ENCODE measurements at places on chromosomes 2 and 18.

DNA sequence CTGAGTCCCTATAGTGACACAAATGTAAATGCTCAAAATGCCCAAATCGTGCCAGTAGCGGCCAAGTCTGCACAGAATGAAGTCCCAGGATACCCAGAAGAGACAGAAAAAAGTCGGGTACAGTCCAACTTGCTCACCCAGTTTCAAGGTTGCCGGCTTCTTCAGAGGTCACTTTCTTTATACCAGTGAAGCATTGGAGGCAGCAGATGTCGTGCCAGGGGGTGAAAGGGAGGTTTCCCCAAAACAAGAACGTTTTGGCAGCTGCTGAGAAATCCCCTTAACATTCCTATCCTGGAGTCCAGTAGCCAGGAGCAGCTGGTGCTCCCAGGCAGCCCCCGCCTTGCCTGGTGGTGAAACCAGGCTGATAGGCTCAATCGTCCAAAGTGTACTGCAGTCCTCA is 58.1 kb upstream of the MCFD2 start:
- no peak for DNase-seq

DNA sequence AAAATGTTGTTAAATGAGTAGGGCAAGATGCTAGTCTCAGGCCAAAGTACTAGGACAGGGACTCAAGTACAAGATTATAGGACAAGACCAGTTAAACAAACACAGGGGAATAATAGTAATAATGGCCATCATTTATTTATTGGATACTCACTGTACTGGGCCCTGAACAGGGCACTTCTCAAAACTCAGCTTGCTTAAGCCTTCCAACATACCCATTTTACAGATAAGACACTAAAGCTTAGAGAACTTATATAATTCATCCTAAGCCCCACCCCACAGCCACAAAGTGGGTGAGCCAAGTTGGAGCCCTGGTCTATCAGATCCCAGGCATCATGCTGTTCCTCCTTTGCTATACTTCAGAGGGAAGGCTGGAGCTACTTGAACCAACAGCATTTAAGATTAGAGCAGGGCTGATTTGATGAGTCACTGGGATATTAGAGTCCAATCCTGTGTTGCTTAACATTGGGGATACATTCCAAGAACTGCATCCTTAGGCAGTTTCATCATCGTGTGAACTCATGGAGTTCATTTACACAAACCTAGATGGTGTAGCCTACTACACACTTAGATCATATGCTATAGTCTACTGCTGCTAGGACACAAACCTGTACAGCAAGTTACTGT is 153.6 kb downstream of the MTCL1 start:
- no peak for DNase-seq

GRCh38 chr2:22406625-22407024 is 978.4 kb upstream of the KLHL29 start:
- DNase-seq: no peak

DNA sequence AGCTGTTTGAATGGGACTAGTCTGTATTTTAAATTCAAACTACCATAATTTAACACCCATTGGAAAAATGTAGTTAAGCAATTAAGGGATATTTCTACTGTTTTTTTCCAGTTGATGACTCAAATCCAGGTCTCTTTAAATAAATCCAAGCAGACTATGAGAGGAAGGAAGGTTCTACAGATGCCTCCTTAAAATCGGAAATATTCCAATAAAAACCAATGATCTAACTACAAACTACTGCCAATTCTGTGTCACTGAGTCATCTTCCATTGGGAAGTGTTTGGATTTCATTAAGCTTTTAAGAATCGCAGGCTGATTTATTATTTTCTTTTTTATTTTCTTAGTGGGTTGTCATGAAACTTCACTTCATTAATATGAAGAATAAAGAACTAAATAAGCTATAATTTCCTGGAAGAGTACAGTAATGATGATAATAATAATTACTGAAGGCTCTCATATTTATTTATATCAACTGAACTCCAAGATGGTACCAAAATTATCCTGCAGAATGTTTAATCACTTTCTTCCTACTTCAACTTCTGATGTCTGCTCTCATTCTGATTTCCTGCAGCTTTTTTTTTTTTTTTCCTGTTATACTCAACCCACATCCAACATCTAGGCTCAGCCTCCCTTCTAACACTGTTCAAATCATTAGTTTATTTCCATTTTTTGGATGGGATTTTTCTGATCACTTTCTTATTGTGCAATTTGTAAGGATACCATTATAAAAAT is 166.3 kb upstream of the FN1 start:
- DNase-seq: no peak

DNA sequence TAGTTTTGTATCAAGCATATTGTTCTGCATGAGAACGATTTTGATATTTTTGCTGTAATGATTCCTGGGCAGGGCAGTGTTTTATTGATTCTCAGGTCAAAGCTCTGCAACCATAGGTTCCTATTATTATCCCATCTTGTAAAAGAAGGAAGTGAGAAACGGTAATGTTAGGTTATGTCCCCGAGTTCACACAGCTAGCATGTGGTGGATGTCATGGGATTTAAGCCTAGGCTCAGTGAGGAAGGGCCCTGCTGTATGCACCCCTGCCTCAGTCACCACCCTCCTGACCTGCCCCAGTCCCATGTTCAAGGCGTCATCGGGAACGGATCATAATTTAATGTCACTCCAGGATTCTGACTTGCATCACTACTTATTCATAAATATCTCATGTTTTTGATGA is 10.7 kb downstream of the ACP1 start:
- no peak for DNase-seq

DNA sequence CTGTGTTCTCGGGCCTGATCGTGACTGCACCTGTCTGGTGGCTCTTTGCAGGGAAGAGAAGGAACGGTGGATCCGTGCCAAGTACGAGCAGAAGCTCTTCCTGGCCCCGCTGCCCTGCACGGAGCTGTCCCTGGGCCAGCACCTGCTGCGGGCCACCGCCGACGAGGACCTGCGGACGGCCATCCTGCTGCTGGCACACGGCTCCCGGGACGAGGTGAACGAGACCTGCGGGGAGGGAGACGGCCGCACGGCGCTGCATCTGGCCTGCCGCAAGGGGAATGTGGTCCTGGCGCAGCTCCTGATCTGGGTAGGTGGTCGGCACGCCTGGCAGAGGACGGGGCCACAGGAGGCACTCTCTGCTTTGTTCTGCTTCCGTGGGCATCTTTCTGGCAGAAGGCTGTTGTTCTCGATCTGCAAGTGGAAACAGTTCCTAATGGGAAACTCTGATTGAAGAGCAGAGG is 48.0 kb downstream of the GBX2 start:
- DNase-seq: no peak

DNA sequence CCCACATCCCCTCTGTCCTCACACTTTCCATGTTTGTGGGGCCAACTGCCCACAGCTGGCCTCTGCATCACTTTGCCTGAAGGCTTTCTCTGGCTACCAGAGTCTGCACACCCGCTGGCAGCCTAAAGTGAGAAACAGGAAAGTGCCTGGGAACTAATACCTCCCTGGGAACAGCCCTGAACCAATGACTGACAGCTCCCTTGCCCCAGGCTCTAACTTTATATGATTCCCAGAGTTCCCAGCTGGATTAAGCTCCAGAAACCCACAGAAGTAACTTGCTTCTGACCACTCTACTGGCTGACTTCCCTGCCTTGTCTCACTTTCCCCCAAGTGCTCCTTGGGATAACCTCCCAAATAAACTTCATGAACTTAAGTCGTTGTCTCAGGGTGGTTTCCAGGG is 159.6 kb upstream of the LMAN1 start:
- no peak for DNase-seq

DNA sequence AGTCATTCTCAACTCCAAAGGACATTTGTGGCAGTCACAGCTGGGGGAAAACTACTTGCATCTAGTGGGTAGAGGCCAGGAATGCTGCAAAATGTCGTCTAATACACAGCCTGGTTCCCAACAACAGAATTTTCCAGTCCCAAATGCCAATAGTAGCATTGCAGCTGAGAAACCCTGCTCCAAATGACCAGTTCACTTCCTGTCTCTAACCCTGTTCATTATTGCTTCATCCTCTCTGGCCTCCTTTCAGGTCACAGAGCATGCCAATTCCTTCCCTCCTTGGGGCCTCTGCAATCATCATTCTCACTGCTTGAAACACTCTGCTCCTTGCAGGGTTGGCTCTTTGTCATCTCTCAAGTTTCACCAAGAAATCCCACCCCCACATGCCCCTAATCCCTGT is 139.1 kb downstream of the IRS1 start:
- DNase-seq: no peak

- DNase-seq: no peak
Observed at GRCh38 chr2:240570531-240571313, 2.4 kb downstream of the RNPEPL1 start.

GRCh38 chr18:37138456-37138855 is 309.5 kb downstream of the KIAA1328 start:
- DNase-seq: no peak

GRCh38 chr2:857081-857480 is 93.6 kb upstream of the SNTG2 start:
- DNase-seq: no peak

DNA sequence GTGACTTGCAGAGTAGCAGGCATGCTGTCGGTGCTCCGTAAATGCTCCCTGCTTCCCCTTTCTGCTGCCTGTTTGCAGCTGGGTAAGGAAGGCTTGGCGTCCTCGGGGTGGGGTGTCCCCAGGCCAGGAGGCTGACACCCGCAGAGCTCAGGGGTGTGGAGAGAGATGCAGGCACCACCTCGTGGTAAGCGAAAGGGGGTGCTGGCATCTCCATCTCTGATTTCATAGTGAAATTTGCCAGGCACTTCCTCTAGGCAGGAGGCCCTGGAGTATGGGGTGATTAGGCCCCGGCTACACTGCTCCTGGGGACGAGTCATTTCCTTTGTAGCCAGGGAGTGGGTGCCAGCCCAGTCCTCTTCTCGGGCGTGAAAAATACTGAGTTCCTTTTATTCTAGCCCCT is 160.4 kb downstream of the KLHL29 start:
- no peak for DNase-seq

DNA sequence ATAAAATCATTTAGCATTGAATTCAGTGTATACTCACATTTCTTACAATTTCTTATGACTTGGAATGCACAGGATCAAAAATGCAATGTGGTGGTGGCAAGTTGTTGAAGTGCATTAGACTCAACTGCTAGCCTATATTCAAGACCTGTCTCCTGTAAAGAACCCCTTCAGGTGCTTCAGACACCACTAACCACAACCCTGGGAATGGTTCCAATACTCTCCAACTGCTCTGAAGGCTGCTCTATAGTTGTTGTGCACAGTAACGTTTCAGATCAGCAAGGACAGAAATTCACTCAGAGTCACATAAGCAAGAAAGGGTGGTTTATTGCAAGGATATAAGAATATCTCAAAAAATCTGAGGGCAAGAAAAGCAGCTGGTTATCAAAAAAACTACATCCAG is 6.5 kb downstream of the GKN1 start:
- DNase-seq: no peak

GRCh38 chr2:128285329-128285931 is 33.2 kb downstream of the HS6ST1 start:
- DNase-seq: no peak

DNA sequence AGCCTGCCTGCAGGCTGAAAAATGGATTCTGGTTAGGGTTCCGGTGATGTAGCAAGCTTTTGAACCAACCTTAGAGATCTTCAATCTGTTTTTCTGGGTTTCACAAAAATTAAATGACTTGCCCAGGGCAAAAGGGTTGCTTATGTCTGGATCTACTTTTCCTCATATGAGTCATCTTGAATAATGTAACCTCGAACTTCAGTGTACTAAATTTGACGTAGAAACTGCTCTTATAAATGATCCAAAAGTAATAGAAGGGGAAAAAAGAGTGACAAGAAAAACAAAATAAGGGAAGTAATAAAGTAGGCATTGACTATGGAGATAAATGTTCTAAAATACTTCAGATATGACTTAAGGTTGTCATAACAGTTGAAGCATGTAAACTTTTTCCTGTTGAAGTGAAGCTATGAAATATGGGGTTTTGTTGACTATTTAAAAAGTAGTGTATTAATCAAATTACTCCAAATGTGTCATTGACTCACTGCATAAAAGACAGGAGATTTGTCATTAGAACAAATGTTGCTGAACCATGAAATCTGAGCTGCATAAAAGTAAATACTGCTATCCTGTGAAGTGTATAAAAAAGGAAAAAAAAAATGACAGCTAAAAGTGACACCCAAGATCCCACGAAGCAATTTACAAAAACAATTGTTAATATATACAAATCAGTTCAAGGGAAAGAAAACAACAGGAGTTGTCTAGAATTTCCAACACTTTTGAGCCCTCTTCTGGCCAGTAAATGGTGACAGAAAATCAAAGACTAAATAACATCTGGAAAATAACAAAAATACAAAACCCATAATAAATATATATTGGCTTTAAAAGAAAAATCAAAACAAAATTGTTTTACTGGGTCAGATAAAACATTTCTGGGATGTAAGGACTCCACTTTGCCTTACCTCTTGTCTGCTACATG is 103.6 kb upstream of the SERPINE2 start:
- no peak for DNase-seq

GRCh38 chr2:211845338-211846035 is 693.1 kb downstream of the ERBB4 start:
- no peak for DNase-seq

DNA sequence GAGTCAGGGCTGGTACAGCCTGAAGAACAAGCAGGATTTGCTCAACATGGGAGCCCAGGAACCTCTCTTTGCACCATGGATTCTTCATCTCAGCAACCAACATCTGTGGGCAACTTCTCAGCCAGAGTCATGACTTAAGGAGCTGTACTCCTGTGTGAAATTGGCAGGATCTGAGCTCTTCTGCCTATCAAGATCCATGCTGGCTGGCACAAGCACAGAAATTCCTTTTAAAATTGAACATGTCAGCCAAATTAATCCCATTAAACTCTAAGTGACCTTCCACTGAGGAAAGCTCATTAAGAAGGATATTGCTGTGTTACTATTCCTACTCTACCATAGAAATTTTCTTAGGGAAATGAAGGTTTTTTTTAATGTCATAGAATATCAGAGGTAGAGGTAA is 110.5 kb upstream of the SCG2 start:
- DNase-seq: no peak
